ENCODE measurements at places on chromosomes 11 and 22. TPM values are rescaled to one million over a fixed set of nuclear protein-coding genes. Genes with fewer than 3 reads are reported as not detected.
A peak's percentile ranks its signal among the peaks of the same experiment; 100 is the strongest.

DNA sequence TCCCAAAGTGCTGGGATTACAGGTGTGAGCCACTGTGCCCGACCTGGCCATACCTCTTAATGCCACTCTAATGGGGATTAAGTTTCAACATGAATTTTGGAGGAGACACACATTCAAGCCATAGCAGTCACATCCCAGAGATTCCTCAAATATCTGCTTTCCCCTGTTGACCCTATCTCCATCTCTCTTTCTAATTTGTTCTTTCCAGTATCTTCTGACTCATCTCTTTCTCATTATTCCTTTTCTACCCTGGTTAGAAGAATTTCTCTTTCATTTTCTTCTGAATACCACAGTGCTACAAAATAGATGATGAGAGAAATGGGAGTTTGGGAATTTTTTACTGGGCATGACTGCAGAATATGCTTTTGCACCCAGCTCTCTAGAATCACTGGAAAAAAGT, 5.1 kb downstream of the OR10V1 start:
- no peak for ATAC-seq

DNA sequence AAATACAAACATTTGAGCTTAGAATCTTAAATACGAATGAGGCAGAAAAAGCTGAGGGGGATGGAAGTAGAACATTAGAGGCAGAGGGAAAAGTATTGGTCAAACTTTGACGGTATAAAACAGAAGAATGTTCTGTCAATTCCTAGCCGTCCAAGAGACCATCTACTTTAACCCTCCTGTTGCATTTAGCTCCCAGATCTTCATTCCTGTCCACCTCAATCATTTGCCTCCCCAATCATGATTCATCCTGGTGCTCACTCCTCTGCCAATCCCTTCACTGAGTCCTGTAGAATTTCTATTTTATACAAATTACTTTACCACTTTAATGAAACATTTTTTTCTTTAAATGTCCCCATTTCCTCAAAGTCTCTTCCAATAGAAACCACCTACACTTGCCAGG, 28.2 kb downstream of the C2CD3 start:
- no peak for ATAC-seq

GRCh38 chr22:49350441-49351121, 477.1 kb downstream of the BRD1 start:
- no peak for ATAC-seq

- peak; percentile 18 for ATAC-seq
Observed at GRCh38 chr11:35629914-35630313, 11.7 kb downstream of the FJX1 start.

GRCh38 chr22:23159291-23159630, 14.0 kb downstream of the RAB36 start:
- no peak for ATAC-seq

The PIK3IP1 gene
- total RNA-seq = 11.0 TPM

Data from activated T-helper 17 cell treated with anti-CD3 and anti-CD28 coated beads, Interleukin-2, amount 50 U/mL, for 72 hours (primary cell).